DMS79 treated with DMSO at 0.1 percent for 48 hours (cell line): ENCODE measurements at places on chromosomes 11 and 22.

DNA sequence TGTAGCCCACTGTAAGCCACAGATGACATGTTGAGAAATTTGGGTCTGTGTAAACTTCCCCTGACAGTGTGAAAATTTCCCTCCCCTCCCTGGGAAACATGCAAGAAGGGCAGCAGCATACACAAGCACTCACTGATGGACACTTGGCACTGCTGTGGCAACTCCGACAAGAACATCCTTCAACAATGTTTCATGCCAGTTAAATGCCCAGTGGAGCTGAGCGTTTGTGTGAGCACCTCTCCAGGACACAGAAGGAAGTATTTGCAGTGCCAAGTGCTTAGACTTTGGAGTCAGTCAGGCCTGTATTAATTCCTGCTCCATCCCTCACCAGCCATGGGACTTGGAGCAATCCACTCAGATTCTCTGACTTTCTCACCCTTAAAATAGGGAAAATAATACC, 17.7 kb downstream of the C11orf87 start:
- DNase-seq, result peak; percentile 14

- no peak for DNase-seq
Observed at GRCh38 chr11:97069160-97069559, 679.3 kb downstream of the JRKL start.

- DNase-seq, result peak; percentile 79
Observed at GRCh38 chr22:28029201-28029948, 110.3 kb upstream of the PITPNB start.

DNA sequence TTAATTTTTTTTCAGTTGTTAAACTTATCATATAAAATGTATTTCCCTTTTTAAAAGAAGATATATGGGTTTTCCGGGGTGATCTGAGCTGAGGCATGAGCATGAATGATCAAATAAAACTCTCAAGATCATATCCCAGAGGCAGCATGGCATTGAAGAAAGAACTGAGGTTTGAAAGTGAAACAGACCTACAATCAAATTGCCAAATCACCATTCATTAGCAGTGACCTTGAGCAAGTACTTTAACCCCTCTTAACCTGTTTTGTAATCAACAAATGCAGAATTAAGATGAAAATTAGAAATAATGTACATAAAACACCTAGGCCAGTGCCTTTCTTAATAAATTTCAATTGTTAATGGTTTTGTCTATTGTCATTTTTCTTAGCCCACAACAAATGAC, 116.0 kb downstream of the RBFOX2 start:
- DNase-seq, result no peak

DNA sequence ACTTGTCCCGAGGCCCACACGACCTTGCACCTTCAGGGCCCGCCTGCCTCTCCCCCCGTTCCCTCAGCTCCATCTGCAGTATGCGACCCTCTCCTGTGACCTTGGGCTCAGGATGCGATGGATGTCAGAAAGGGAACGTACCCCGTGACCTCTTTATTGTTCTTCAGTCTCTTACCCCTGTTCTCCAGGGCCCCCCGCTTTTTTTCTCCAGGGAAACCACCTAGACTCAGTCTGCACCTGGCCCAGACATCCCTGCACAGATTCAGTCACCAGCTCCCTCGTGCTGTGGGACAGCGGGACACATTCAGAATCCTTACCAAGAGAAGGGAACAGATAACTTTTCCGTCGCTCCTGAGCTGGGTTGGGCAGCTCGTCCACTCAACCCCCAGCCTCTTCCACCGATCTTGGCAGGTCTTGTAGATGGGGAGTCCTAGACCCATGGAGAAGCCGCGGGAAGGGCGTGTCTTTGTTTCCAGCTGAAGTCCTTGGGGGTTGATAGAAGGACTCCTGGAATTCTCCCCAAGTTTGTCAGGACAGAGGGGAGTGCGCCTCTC, 1.4 kb upstream of the PHOX2A start:
- DNase-seq, result no peak

DNA sequence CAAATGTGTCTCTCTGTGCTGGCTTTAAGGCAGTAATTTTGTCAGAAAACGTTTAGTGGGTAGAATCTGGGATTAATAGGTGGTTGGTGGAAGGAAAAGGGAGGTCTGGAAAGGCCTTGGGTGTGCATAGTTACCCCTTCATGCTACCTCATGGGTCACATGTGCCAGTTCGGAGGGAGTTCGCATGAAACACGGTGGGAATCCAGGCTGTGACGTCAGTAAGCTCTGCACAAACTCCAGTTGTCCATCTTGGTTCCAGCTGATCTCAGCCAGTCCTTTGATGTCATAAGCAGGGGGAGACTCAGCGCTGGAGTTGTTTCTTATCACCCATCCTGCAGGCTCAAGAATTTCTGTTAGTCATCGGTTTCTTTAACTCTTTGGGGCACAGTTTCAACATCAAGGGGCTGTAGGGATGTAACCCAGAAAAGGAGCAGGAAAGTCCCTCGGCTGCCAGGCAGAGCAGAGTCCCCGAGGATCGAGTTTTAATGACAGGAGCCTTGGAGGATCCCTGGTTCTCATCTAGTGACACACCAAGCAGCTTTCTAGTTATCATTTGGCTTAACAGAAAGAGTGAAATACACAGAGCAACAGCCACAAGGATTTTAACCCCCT, 28.9 kb downstream of the MOV10L1 start:
- DNase-seq, result no peak

DNA sequence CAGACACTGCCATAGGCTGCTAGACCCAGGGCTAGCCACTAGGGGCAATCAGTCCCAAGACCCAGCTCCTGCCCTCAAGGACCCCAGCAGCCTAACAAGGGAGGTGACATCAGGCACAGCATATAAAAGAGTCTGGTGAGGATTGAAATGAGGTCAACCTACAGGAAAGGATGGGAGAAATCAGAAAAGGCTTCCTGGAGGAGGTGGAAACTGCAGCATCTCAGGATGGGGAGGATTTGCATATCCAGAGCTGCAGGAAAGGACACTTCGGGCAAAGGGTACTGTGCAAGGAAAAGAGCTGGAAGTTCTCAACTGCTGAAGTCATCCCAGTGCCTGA, 2.9 kb upstream of the ARFGAP2 start:
- no peak for DNase-seq

GRCh38 chr11:128747728-128748148, 53.9 kb downstream of the FLI1 start:
- no peak for DNase-seq

- no peak for DNase-seq
Observed at GRCh38 chr11:46455834-46456233, 64.3 kb upstream of the CHRM4 start.

DNA sequence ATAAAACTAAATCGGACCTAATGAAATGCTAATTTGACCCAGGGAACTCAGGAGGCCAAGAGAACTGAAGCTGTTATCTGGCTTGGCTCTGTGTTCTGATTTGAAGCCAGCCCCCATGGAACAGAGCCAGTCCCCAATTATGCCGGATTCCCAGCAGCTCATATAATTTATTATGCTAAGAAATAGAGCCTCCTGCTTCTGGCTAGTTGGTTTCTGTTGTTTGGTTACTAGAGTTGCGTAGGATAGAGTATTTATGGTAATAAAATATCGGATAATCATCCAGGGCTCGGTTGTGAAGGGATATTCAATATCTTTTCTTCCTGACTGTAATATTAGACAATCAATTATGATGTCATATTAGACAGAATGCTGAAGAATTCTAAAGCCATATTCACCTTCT, 120.4 kb upstream of the TTC12 start:
- no peak for DNase-seq

- no peak for DNase-seq
Observed at GRCh38 chr11:71931245-71931602, 2.4 kb downstream of the RNF121 start.

GRCh38 chr11:126194121-126194543, 17.3 kb downstream of the RPUSD4 start:
- peak; percentile 80 for DNase-seq

DNA sequence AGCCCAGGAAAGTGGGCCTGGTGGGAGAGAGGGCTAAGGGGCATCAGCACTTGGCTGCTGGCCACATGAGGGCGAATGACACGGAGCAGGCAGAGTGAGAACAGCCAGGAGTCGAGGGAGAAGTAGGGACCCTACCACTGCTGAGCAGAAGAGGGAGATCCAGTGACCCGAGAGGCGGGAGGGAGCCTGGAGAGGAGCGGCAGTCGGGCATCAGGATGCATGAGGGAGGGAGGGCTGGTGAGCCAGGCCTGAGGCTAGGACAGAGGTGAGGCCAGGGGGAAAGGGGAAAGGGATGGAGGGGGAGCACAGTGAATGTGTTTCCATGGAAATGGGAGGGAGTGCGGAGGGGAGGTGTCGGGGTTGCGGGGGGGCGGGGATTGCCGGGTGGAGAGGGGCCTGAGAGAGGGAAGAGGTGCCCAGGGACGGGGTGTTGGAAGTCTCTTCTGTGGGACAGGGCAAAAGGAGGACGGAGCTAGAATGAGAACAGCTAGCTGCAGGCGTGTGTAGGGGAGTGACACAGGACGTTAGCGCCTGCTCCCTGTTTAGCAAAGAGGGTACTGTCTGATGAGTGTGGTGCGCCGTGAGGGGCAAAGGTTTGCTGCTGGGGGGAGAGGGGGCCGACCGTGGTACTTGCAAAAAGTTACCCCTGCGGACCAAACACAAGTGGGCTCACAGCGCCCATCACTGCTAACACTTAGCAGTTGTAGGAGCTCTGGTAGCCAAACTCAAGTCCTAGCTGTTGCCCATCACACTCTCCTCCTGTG, 37.1 kb upstream of the WNT11 start:
- peak; percentile 62 for DNase-seq

DNA sequence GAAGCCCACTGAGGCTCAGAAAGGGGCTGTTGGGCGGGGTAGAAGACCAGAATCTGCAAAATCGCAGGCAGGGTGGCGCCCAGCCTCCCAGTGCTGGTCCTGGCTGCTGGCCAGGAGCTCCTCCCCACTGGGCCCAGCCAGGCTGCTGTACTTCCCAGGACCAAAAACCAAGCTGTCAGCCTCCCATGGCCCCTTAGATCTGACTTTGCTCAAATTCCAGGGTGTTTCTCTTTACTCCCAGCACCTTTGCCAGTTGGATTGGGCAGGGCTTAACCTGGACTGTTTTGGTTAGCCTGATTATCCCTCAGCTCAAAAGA, 44.2 kb upstream of the WEE1 start:
- no peak for DNase-seq

DNA sequence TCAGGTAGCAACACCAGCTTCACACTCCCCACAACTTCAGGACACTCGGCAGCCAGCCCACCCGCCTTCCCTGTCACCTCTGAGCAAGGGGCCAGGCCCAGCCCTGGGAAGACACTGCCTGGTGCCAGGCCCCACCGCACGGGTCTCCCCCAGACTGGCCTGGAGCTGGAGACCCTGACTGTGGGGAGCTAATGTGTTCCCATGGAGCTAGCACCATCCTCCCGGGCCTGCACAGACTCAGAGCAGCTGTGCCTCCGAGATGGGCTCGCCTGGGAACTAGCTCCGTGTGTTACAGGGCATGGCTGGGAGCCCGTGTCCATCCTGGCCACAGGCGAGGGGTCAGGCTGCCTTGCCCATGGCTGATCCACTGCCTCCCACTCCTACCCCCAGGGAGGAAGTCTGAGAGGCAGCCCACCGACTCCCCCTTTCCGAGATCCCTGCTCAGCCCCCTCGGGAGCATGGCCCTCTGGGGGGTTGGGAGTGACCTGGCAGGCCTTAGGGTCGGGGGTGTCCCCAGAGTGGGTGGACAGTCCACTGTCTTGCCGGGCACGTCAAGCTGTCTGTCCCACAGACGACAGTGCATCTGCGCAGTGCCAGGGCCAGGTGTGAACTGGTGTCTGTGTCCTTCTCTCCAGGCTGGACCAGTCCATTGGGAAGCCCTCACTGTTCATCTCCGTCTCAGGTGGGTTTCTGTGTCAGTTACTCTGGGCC, 76.7 kb upstream of the KCNQ1OT1 start:
- no peak for DNase-seq

DNA sequence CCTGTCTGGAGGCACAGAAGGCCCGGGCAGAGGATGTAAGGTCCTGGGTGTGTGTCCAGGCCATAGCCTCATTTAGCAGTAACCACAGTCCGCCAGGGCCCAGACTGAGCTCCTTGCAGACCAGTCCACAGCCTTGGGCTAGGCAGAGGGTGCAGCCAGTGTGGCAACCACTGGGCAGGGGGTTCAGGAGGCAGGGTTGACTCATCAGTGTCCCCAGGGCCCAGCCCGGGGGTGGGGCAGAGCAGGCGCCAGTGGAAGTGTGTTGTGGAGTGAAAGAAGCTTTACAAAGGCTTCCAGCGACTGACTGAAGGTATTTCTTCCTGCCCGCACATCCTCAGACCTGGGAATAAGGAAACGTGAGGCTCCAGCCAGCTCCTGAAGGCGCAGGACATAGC, 27.7 kb upstream of the WNT11 start:
- DNase-seq, result no peak

GRCh38 chr11:57597916-57598830, 688 bp downstream of the SERPING1 start:
- DNase-seq, result no peak

DNA sequence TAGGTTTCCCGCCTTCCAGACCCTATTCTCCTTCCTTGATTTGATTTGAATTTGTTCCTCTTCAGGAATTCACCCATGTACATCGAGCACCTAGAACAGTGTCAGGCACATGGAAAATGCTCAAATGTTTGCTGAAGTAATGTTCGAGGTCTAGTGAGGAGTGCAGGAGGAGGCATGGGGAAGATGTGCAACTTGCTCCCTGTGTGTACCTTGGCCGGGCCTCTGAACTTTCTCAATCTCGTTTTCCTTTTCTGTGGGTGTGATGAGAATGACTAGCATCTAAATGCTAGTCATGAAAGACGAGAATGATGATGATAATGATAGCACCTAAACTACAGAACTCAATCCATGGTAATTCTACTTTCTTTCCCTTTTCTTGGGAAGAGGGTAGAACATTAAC, 279.1 kb upstream of the PLET1 start:
- no peak for DNase-seq

- DNase-seq, result no peak
Observed at GRCh38 chr22:40407831-40408717, 37.7 kb downstream of the SGSM3 start.

GRCh38 chr22:28402060-28402459, 277.6 kb downstream of the TTC28 start:
- DNase-seq, result no peak

- no peak for DNase-seq
Observed at GRCh38 chr11:72732329-72732728, 19.9 kb downstream of the ARAP1 start.

GRCh38 chr22:16658068-16658467, 65.5 kb upstream of the CCT8L2 start:
- no peak for DNase-seq
